T-helper 17 cell (primary cell): ENCODE measurements at places on chromosomes 11 and 22.

DNA sequence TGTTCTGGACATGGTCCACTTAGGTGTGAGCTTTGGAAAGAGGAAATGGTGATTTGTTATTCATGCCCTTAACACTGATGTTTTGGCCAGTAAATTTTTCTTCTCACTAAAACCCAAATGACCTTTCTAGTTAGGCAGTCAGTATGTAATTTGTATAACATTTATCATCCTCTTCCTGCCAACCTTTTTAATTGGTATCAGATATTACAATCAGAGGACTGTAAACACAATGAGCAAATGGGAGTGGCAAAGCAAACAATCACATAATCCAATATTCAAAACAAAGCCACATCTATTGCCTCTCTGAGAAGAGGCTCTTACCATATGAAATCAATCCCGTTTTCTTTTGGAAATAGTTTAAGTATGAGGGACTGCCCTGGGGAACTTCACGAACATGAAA is 49.1 kb downstream of the BBOX1 start:
- DNase-seq: no peak
- no peak overlapping the region for H3K4me3 ChIP-seq

DNA sequence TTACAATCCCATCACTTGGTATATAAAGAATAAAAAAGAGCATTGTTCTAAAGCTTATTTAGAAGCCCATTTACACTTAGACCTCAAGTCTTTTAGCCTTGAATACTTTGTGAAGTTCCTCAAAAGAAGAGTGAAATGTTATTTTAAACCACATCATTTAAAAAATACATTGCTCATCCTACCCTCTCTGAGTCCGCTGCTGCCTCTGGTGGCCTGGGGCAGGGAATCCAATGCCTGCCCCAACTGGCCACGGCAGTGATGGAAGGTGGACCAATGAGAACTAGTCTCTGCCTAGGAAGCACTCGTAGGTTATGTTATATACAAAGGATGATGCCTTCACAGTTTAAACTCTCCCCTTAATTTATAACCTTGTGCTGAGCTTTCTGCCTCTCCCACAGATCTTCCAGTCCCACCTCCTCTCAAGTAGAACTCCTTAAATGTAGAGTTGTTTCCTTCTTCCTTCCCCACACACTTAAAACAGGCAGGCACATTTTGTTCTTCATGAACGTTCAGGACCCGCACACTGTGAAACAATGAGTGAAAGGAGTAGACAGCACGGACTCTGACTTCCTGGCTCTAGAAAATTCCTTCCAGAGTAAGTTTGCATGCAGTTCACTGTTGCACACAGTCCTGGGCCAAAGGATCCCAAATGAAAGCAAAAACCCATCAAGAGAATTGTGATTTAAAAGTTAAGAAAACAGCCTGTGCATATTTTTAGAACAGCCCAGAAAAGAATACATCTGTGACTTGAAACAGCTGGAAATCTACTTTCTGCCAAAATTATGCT is 167.8 kb downstream of the RRAS2 start:
- no peak overlapping the region for H3K27ac ChIP-seq
- DNase-seq: no peak
- no peaks in the 10 kb centered on the region for H3K27me3 ChIP-seq

DNA sequence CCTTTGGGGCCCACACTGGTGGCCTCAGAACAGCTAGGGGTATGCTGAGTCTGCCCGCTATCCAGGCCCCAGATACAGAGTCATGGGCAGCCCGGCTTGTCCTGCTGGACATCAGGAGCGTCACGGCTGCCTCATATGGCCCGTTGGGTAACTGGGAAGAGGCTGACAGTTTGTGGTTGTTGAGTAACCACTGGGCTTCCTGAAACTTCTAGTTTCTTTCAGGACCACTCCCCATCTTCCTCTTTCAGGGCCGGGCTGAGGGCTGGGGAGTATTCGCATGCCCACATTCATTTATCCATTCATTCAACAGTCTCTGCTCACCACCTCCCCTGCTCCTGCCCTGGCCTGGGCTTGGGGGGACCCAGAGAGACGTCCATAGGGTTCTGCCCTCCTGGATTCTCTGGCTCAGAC is 13.4 kb upstream of the P2RY2 start:
- DNase-seq: no peak
- peaks cover 8% of the 10 kb centered on the region for H3K4me1 ChIP-seq
- H3K4me3 ChIP-seq: no peak overlapping the region
- no peak overlapping the region for H3K27ac ChIP-seq
- peaks cover 6% of the 10 kb centered on the region for H3K36me3 ChIP-seq
- H3K27me3 ChIP-seq: peaks cover 42% of the 10 kb centered on the region

GRCh38 chr11:105297463-105297862 is 157.9 kb upstream of the CARD18 start:
- H3K36me3 ChIP-seq: no peaks in the 10 kb centered on the region
- H3K27ac ChIP-seq: no peak overlapping the region
- no peaks in the 10 kb centered on the region for H3K27me3 ChIP-seq

DNA sequence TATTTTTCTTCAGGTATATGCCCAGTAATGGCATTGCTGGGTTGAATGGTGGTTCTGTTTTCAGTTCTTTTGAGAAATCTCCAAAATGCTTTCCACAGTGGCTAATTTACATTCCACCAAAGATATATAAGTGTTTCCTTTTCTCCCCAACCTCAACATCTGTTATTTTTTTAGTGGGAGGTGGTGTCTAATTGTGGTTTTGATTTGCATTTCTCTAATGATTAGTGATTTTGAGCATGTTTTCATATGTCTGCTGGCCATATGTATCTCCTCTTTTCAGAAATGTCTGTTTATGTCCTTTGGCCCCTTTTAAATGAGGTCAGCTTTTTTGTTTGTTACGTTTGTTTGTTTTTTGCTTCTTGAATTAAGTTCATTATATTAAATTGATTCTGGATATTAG is 760.2 kb downstream of the KCNA4 start:
- no peaks in the 10 kb centered on the region for H3K27me3 ChIP-seq
- no peak overlapping the region for H3K27ac ChIP-seq
- DNase-seq: no peak
- no peak overlapping the region for H3K4me3 ChIP-seq

- H3K36me3 ChIP-seq: peaks cover 4% of the 10 kb centered on the region
- no peak overlapping the region for H3K27ac ChIP-seq
- H3K4me1 ChIP-seq: no peaks in the 10 kb centered on the region
- DNase-seq: no peak
- H3K4me3 ChIP-seq: no peak overlapping the region
Measured at GRCh38 chr11:62256281-62256680, 13.7 kb upstream of the SCGB2A2 start.

DNA sequence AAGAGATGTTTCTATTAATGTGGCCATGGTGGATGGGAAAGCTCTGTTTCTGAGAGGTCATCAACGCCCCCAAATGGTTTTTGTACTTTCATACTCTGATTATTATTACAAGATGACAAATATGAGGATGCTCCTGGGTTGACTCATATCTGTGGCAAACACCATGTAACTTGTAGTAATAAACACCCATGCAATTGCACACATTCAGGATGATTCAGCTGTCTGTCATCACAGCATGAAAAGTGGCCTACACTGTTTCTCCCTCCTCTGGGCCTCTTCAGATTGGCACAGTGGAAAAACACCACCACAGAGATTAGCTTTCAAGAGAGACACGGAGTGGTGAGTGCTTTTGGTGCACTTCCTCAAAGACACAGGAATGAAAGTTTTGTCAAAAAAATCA is 85.4 kb downstream of the MTNR1B start:
- H3K27ac ChIP-seq: no peak overlapping the region
- no peak for DNase-seq
- no peak overlapping the region for H3K4me3 ChIP-seq
- H3K27me3 ChIP-seq: peaks cover 35% of the 10 kb centered on the region

DNA sequence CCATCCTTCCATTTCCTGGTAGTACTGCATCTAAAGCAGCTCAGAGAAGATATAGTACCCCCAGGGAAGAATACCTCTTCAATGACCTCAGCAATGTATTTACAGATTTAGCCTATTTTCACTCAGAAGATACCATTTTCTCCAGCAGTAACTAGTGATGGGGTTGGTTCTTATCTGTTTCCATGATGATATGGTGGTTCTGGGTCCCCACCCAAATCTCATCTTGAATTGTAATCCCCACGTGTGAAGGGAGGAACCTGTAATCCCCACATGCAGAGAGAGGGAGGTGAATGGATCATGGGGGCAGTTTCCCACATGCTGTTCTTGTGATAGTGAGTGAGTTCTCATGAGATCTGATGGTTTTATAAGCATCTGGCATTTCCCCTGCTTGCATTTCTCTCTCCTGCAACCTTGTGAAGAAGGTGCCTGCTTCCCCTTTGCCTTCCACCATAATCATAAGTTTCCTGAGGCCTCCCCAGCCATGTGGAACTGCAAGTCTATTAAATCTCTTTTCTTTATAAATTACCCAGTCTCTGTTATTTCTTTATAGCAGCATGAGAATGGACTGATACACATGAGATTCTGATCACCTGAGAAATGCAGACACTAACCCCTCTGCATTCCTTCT is 139.2 kb downstream of the CCDC81 start:
- peaks cover 2% of the 10 kb centered on the region for H3K36me3 ChIP-seq
- H3K4me1 ChIP-seq: no peaks in the 10 kb centered on the region
- no peak overlapping the region for H3K4me3 ChIP-seq
- peaks cover 9% of the 10 kb centered on the region for H3K27me3 ChIP-seq

- no peak overlapping the region for H3K4me3 ChIP-seq
- no peaks in the 10 kb centered on the region for H3K36me3 ChIP-seq
- H3K4me1 ChIP-seq: no peaks in the 10 kb centered on the region
- DNase-seq: no peak
- H3K27me3 ChIP-seq: no peaks in the 10 kb centered on the region
- no peak overlapping the region for H3K27ac ChIP-seq
Measured at GRCh38 chr11:41320238-41320637, 139.2 kb downstream of the LRRC4C start.

GRCh38 chr11:3782963-3783362 is 14.4 kb downstream of the NUP98 start:
- H3K36me3 ChIP-seq: peaks cover 4% of the 10 kb centered on the region
- no peak overlapping the region for H3K4me3 ChIP-seq
- peak overlapping the region; percentile 11 for H3K27ac ChIP-seq
- no peaks in the 10 kb centered on the region for H3K27me3 ChIP-seq
- H3K4me1 ChIP-seq: peaks cover 36% of the 10 kb centered on the region

DNA sequence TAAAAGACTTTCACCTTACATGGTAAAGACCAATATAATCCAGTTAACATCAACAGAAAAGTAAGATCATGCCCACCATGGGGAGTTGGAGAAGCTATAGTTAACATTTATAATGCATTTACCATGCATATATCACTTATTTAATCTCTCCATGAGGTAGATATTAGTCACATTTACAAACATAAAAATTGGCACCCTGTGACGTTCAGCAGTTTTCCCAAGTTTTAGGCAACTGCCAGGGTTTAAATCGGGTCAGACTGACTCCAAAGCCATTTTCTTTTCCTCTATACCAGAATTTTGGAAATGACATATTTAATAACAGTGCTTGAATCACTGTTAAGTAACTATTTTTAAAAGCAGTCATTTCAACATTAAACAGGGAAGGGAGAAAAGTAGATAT is 266.3 kb downstream of the DDX10 start:
- H3K27ac ChIP-seq: no peak overlapping the region
- H3K36me3 ChIP-seq: peaks cover 8% of the 10 kb centered on the region
- H3K4me1 ChIP-seq: no peaks in the 10 kb centered on the region
- H3K27me3 ChIP-seq: no peaks in the 10 kb centered on the region
- no peak overlapping the region for H3K4me3 ChIP-seq

DNA sequence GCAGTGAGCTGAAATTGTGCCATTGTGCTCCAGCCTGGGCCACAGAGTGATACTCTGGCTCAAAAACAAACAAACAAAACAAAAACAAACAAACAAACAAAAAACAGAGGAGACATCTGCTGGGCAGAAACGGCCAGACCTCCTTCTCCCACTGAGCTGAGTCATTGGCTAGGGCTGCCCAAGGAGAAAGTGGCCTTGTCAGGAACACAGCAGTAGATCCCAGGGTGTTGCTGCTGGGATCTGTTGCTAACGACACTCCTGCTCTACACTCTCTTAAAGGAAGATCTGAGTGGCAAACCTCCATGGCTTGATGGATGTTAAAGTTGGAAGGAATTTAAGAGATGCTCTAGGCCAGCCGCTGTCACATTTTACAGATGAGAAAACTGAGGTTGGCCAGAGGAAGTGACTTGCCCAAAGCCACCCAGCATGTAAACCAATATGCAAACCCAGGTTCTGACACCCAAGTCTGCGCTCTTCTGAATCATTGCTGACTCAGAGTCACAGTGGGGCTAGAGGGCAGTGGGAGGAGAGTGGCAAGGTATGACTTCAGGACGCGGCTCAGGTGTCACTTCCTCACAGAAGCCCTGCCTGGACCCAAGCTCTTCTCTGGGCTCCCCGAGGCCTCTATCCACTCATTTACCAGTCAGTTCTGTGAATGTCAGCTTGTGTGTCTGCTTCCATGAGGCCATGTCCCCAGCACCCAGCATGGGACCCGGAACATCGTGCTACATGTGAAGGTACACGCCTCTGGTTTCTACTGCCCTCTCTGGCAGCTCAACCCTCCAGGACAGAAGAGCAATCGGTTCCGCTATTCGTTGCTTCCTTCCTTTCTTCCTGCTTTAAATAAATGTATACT is 11.3 kb upstream of the GDPD5 start:
- H3K27me3 ChIP-seq: no peaks in the 10 kb centered on the region
- peak overlapping the region; percentile 90 for H3K27ac ChIP-seq
- H3K4me3 ChIP-seq: no peak overlapping the region
- peaks cover 25% of the 10 kb centered on the region for H3K4me1 ChIP-seq
- DNase-seq: no peak
- H3K36me3 ChIP-seq: no peaks in the 10 kb centered on the region

- no peaks in the 10 kb centered on the region for H3K36me3 ChIP-seq
- peaks cover 8% of the 10 kb centered on the region for H3K4me1 ChIP-seq
- DNase-seq: no peak
- H3K27ac ChIP-seq: no peak overlapping the region
- H3K4me3 ChIP-seq: no peak overlapping the region
Measured at GRCh38 chr11:125422681-125423080, 73.4 kb downstream of the FEZ1 start.

DNA sequence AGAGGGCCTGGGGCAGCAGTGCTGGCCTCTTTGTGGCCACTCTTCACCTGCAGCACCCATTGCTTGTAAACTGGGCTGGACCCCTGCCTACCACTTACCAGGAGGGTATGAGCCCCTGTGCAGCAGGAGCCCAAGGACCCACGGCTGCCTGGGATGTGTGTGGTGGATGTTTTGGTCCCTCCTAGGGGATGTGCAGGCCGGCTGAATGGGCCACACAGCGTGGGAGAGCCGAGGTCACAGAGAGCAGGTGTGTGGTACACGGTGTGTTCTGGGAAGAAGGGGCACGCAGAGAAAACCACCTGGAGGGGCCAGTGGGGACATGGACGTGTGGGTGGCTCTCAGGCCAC is 19.3 kb upstream of the GNB1L start:
- no peak for DNase-seq
- H3K4me1 ChIP-seq: peaks cover 9% of the 10 kb centered on the region
- H3K36me3 ChIP-seq: no peaks in the 10 kb centered on the region

GRCh38 chr22:35984183-35985175 is 44.1 kb downstream of the RBFOX2 start:
- H3K36me3 ChIP-seq: no peaks in the 10 kb centered on the region
- no peak for DNase-seq
- no peaks in the 10 kb centered on the region for H3K4me1 ChIP-seq
- H3K27ac ChIP-seq: no peak overlapping the region
- peaks cover 42% of the 10 kb centered on the region for H3K27me3 ChIP-seq
